Cardiac muscle cell (in vitro differentiated cells and primary cell): ENCODE measurements at places on chromosomes 4 and X. TPM values are rescaled to one million over a fixed set of nuclear protein-coding genes. Genes with fewer than 3 reads are reported as not detected.

SLC39A8 gene
- 18.5 and 22.8 TPM in 2 replicates for polyA plus RNA-seq

AFM gene
- 0.06 TPM in 1 of 2 replicates, not detected in the other for polyA plus RNA-seq

SOWAHB gene
- 0.34 TPM in 1 of 2 replicates, not detected in the other for polyA plus RNA-seq

MTMR8 gene
- 2.6 and 3.1 TPM in 2 replicates for polyA plus RNA-seq

REELD1 gene
- polyA plus RNA-seq, result not detected in 2 replicates

DNA sequence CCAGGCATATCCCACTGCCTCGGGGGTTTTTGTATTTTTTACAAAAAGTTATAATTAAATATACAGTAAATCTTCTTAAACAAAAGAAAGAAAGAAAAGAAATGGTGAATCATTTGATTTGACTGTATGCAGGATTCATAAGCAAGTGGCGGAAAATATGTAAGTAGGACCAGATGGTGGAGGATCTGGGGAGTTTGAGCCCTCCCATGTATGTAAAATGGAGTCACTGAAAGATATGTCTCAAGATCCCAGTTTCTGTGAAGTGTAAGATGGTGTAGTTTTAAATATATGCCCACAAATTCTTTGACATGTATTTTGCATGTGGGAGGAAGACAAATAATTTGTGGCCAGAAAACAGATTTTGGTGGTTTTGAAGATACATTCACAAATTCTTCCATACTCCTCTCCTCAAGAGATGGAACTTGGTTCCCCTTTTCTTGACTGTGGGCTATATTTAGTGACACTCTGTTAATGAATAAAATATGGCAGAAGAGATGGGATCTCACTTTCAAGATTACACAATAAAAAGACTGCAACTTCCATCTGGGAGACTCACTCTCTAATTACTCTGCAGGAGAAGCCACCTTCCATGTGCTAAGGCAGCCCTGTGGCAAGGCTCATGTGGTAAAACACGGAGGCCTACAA is 133.6 kb upstream of the S100G start:
- no peaks in the 10 kb centered on the region for H3K27me3 ChIP-seq
- no peak for DNase-seq
- H3K27ac ChIP-seq, result no peak overlapping the region
- no peak overlapping the region for H3K4me3 ChIP-seq
- H3K4me1 ChIP-seq, result no peaks in the 10 kb centered on the region

DNA sequence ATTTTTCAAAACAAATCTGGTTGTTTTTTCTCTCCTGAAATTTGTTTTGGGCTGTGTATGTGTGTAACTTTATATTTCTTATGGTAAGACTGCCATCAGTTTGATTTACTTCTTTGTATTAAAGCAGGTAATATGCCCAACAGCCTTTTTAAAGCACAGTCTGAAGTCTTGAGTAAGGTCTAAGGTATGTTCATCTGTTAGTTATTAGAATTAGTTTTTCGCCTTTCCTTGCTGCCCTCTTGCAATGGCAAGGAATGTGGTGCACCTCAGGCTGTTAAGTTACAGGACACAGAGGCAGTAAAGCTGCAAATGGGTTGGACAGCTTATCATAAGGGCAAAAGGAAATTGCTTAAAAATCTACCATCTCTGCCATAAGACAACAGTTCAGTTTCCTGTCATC is 71.8 kb downstream of the METTL14 start:
- no peak overlapping the region for H3K27ac ChIP-seq

DNA sequence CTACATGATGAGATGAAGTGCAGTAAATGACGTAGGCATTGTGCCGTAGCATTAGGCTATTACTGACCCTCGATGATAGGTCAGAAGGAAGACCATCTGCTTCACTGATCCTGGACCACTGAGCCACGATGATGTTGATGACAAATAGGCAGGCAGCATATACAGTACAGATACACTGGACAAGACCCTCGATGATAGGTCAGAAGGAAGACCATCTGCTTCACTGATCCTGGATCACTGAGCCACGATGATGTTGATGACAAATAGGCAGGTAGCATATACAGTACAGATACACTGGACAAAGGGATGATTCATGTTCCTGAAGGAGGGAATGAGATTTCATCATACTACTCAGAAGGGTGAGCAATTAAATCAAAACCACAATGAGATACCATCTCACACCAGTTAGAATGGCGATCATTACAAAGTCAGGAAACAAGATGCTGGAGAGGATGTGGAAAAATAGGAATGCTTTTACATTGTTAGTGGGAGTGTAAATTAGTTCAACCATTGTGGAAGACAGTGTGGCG is 50.9 kb downstream of the BEND4 start:
- H3K36me3 ChIP-seq, result no peaks in the 10 kb centered on the region
- DNase-seq, result no peak
- H3K27ac ChIP-seq, result no peak overlapping the region
- no peak overlapping the region for H3K4me3 ChIP-seq
- H3K27me3 ChIP-seq, result no peaks in the 10 kb centered on the region

GRCh38 chrX:118560489-118560888 is 64.9 kb downstream of the DOCK11 start:
- H3K27ac ChIP-seq, result no peak overlapping the region
- DNase-seq, result peak; percentile 13
- no peaks in the 10 kb centered on the region for H3K4me1 ChIP-seq

DNA sequence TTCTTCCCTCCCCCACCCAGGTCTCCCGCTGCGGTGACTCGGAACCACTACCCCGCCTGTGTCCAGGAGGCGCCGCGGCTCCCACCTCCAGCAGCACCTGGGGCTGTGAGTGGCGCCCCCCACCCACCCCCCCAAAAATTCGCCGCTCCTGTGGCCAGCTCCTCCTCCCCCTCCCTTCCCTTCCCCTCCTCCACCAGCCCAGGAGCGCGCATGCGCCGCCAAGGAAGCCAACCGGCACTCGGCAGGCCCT is 278 bp downstream of the CLOCK start:
- H3K36me3 ChIP-seq, result no peaks in the 10 kb centered on the region
- no peak for DNase-seq
- peaks cover 26% of the 10 kb centered on the region for H3K4me1 ChIP-seq
- peak overlapping the region; percentile 98 for H3K27ac ChIP-seq
- H3K4me3 ChIP-seq, result peak overlapping the region; percentile 56

DNA sequence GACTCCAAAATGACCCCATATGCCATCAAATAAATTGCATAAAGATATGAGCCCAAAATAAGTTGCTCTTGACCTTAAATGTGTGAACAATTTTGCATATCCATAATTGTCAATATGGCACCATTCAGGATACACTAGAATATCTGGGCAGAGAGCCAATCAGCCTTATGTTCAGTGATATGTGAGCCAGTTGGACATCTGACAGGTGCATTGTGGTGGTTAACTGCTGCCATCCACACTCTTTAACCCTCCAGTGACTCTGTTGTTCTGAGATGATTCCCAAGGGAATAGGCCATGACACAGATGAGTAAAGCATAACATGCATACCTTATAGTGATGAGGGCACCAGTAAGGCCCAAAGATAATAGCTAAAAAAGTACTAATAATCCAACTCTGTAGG is 500.1 kb downstream of the PCDH18 start:
- H3K4me3 ChIP-seq, result no peak overlapping the region
- no peak for DNase-seq
- no peaks in the 10 kb centered on the region for H3K4me1 ChIP-seq
- H3K27me3 ChIP-seq, result no peaks in the 10 kb centered on the region

GRCh38 chr4:26208237-26208994 is 112.4 kb upstream of the RBPJ start:
- no peak for DNase-seq
- peaks cover 8% of the 10 kb centered on the region for H3K27me3 ChIP-seq

DNA sequence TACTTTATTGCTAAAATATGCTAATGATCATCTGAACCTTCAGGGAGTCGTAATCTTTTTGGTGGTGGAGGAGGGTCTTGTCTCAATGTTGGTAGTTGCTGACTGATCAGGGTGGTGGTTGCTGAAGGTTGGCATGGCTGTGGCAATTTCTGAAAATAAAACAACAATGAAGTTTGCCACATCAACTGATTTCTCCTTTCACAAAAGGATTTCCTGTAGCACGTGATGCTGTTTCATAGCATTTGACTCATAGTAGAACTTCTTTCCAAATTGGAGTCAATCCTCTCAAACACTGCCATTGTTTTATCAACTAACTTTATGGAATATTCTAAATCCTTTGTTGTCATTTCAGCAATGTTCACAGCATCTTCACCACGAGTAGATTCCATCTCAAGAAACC is 19.3 kb downstream of the DDIT4L start:
- H3K4me1 ChIP-seq, result no peaks in the 10 kb centered on the region
- DNase-seq, result no peak
- no peaks in the 10 kb centered on the region for H3K36me3 ChIP-seq
- H3K27ac ChIP-seq, result no peak overlapping the region
- H3K4me3 ChIP-seq, result no peak overlapping the region
